ENCODE measurements at places on chromosomes 1 and 21. TPM values are rescaled to one million over a fixed set of nuclear protein-coding genes. Genes with fewer than 3 reads are reported as not detected.

DNA sequence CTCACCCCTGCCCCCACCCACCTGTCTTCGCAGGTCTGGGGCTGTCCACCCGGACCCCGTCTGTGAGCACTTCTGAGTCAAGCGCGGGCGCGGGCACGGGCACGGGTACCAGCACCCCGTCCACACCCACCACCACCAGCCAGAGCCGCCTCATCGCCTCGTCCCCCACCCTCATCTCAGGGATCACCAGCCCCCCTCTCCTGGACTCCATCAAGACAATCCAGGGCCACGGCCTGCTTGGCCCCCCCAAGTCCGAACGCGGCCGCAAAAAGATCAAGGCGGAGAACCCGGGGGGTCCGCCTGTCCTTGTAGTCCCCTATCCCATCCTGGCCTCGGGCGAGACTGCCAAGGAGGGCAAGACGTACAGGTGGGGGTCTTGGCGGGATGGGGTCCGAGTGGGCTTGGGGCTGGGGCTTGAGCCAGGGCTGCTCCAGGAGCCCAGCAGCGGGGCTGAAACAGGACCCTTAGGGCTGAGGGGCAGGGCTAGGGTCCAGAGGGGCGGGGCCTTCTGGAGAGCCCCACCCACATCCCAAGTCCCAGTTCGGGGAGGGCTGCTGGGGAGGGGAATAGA, 23.9 kb downstream of the ZNF362 start:
- DNase-seq, result no peak

DNA sequence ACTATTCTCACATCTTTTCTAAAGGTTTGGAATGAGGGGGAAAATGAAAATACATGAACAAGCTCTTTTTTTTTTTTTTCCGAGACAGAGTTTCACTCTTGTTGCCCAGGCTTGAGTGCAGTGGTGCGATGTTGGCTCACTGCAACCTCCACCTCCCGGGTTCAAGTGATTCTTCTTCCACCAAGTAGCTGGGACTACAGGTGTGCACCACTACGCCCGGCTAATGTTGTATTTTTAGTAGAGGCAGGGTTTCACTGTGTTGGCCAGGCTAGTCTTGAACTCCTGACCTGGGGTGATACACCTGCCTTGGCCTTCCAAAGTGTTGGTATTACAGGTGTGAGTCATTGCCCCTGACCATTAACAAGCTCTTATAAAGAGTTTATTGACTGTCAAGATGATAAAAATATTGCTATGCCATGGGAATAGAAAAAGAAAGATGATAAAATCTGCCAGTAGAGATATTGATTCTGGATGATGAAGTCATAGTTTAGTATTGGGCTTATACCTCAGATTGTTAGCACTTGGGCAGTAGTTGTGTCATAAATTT, 36.6 kb downstream of the INKA2 start:
- DNase-seq, result no peak

- DNase-seq, result peak; percentile 69
Measured at GRCh38 chr21:36330904-36331303, 10.9 kb downstream of the MORC3 start.

- DNase-seq, result no peak
Measured at GRCh38 chr1:201838381-201838780, 9.4 kb downstream of the IPO9 start.

- no peak for DNase-seq
Measured at GRCh38 chr1:21198929-21199328, 22.2 kb upstream of the EIF4G3 start.

The CLDN17 gene
- total RNA-seq, result not detected

The GNG5 gene
- 40.3 TPM for total RNA-seq

The CFAP74 gene
- 0.62 TPM for total RNA-seq

Measured in tongue (tissue), 3 donors.